IMR-90 (cell line): ENCODE measurements at places on chromosomes 1 and 21.
A peak's percentile ranks its signal among the peaks of the same experiment; 100 is the strongest.

GRCh38 chr1:168629466-168629865 is 53.1 kb downstream of the XCL1 start:
- no peak for DNase-seq

DNA sequence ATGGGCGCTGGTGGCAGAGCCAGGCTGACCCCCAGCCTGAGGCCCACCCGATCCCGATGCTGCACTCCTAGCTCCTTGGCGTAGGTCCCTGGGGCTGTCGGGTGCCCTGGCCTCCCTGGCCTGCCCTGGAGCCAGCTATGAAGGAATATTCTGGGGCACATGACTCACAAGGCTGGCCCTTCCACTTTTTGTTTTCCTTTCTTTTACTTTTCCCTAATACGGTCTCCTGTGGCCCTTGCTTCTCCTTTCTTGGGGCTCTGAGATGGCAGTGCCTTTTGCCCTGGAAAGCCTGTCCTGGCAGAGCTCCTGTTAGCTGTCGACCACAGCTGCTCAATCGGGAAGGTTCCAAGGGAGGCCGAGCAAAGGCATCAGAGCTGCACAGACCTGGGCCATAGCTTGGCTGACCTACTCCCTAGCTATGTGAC is 22.1 kb downstream of the ARHGEF10L start:
- no peak for DNase-seq

DNA sequence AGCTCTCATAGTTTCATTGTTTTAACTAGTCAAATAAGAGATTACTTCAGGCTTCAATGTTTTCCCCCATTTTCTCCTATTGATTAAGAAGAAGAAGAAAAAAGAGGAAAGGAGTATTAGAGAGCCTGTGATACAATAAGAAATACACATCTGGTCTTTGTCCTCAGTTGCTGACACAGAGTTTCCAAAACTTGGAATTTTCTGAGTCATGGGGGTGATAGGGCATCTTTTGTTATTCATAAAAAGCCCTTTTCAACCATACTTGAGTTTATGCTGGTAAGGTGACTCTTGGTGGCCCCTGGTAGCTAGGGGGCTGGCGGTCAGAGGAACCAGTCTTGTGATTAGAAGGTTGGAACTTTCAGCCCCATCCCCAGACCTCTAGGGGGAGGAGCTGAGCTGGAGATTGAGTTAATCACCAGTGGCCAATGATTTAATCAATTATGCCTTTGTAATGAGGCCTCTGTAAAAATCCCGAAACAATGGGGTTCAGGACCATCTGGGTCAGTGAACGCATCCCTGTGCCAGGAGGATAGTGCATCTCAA is 28.9 kb upstream of the KLF18 start:
- DNase-seq: peak; percentile 29

DNA sequence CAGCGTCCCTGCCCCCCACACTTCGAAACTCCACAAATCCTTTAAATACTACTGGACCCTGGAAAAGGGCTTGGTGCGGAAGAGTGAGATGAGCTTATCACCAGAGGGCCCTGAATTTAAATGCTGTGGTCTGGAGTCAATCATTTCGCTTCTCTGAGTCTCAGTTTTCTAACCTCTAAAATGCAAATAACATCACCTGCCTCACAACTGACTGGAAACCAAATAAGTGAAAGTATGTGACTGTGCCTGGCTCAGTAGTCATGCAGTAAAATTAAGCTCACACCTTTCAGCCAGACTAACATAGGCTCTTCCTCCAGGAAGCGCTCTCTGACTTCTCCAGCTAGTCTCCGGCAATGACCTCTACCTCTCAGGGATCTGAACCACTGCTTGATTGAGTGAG is 4.2 kb downstream of the GJA4 start:
- no peak for DNase-seq

DNA sequence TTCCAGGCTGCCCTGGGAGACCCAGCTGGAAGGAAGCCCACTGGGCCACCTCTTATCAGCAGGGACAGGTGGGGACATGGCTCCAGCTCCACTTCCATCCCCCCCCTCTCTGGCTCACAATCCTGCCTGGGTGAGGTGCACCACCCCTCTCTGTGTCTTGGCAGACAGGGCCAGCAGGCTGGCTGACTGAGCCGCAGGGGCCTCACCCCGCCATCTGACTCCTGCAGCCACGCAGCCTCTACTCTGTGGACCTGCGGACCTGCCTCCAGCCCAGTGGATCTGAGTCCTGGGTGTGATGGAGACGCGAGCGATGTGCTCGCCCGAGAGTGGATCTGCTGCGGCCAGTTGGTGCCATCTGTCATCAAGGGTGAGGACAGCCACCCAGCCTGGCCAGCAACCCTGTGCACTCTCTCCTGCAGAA is 30.1 kb downstream of the RCC2 start:
- DNase-seq: no peak

DNA sequence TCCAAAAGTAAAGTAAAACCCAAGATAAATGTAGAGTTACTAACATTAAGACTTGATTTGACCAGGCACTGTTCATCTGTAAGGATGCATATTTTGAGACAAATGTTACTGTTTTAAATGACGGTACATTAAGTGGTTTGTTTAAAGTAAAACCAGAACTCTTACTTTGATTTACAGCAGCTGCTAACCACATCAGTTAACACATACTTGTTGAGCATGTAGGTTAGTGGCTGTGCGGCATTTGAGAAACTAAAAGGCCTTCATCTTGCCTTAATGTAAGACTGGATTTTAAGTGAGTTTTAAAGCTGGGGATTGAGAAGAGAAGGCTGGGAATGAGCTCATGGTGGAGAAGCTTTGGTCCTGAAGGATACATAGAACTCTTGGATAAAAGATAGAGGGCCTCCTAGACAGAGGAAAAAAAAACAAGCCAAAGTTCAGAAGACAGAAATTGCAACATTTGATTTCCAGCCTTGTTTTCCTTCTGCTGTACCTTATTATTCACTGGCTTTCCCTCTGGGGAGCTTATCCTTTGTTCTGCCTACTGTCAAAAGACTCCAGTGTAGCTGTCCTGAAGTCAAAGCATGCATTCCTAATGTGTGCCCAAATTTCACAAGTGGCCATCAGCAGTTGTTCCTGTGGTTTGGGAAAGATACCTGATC is 66.6 kb downstream of the MTR start:
- peak; percentile 22 for DNase-seq

DNA sequence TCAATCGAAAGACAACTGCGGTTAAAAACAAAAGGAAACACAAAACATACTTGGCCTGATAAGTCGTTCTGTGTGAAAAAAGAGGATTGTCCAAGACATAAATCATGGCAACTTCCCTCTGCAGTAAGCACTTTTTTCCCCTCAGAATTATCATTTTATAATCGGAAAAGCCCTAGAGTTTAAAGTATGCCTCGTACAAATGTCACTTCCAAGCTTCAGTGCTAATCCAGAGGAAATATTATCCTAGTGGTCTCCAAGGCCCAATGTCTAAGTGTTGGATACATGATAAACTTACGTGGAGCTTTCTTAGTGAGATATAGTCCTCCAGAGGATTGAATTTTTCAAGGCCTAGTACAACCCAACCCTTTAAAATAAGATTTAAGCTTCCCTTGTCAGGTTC is 11.2 kb upstream of the NTMT2 start:
- DNase-seq: no peak

DNA sequence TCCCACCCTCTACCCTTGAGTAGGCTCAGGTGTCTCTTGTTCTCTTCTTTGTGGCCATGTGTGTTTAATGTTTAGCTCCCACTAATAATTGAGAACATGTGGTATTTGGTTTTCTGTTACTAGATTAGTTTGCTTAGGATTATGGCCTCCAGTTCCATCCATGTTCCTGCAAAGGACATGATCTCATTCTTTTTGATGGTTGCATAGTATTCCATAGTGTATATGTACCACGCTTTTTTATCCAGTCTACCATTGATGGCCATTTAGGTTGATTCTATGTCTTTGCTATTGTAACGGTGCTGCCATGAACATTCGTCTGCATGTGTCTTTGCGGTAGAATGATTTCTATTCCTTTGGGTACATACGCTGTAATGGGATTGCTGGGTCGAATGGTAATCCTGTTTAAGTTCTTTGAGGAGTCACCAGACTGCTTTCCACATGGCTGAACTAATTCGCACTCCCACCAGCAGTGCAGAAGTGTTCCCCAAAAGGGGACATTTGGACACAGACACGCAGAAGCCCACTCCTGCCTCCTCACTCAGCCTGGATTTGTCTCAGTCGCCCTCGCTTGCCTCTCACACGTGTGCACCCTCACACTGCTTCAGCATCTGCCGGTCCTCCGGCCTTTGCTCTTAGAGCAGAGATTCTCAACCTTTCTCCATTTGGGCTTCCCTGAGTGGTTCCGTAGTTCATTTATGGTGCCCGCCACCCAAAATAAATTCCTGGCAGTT is 3.7 kb downstream of the MX2 start:
- DNase-seq: no peak

- DNase-seq: no peak
These were observed 47.8 kb downstream of the DAB1 start for GRCh38 chr1:57376041-57376440.

DNA sequence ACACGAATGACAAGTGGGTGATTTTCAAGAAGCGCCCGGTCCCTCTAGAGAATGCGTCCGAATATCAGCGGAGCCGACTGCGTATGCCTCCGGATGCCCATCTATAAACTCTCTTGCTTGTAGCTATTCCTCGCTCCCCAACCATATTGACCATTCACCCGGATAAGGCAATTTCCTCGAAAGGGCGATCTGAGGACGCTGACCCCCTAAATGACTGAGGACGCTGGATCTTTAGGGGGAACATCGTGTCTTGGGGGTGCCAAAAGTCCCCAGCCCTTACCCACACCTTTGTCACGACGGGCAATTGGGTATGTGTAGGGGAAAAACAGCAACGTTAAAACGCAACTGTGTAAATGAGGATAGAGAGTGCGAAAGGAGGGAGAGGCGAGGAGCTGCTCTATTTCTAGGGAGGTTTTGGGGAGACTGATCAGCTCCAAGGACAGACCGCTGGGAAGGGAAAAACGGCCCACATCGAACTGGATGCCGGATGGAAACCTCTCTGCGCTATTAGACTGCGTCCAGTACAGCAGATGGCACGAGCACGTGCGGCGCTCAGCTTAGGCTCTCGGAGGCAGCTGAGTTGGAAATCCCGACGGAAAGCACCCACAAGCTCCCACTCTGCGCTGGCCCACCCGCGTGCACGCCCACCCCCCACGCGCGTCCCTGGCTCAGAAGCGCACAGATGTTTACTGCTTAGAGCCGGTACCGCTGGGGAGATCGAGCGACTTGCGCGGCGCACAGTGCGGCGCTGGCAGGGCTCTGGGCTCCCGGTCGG is 2.9 kb upstream of the PRRX1 start:
- DNase-seq: peak; percentile 33

GRCh38 chr1:89454845-89455521 is 69.6 kb upstream of the LRRC8B start:
- DNase-seq: peak; percentile 44

- DNase-seq: no peak
These were observed 124.7 kb upstream of the CTTNBP2NL start for GRCh38 chr1:112271270-112271669.

DNA sequence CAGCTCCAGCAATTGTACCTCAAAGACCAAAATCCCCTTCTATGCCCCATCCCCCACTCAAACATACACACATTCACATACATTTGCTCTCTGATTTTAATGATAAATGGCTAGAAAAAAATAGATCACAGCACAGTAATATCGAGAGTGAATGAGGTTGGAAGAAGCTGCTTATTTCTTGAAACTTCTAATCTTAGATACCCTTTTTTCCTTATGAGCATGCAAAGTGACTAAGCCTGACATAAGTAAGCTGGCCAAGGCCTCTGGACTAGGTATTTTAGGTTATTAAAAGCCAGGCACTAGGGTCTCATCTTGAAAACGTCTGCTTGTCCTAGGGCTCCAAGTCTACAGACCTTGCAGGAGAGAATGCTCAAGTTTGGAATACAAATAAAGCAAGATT is 133.6 kb downstream of the TGFBR3 start:
- no peak for DNase-seq

DNA sequence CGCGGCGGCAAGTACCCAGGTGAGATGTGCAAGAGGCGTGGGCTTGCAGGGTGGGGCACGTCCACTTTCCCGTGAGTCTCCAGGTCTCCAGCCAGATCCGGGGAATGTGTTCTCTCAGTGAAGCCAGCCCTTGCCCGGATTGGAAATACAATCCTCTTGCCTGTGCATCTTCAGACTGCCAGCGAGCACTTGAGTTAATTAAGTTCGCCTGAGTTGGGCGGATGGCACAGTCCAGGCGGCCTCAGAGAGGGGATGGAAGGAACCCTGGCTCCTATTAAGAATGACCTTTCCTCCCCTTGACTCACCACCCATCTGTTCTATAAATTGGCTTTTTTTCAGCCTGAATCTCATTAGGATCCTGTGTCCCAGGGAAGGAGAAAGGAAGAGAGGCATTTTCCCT is 33.3 kb upstream of the CNTN2 start:
- no peak for DNase-seq

- DNase-seq: no peak
These were observed 1874.5 kb downstream of the MRPL39 start for GRCh38 chr21:23732776-23733175.

GRCh38 chr1:244836135-244836521 is 670 bp downstream of the COX20 start:
- peak; percentile 47 for DNase-seq
